ENCODE measurements at places on chromosomes 2 and 18. TPM values are rescaled to one million over a fixed set of nuclear protein-coding genes. Genes with fewer than 3 reads are reported as not detected.

Gene RTP5
- not detected for total RNA-seq

Gene GNAL
- total RNA-seq, result 0.37 TPM

Gene DLX1
- not detected for total RNA-seq

Gene SPATA3
- total RNA-seq, result not detected

Gene SKOR2
- total RNA-seq, result not detected

Gene FBXO36
- 0.83 TPM for total RNA-seq

Gene ERFE
- not detected for total RNA-seq

Gene HOXD9
- not detected for total RNA-seq

Gene MC4R
- not detected for total RNA-seq

Gene DAPL1
- total RNA-seq, result not detected

Gene MOCOS
- 0.30 TPM for total RNA-seq

Gene HOXD13
- total RNA-seq, result not detected

Gene MYCN
- total RNA-seq, result not detected

Gene SP140
- total RNA-seq, result 68.2 TPM

Gene NCK2
- 151 TPM for total RNA-seq

Gene NUP35
- 12.9 TPM for total RNA-seq

Gene ALPI
- not detected for total RNA-seq

Gene DAW1
- total RNA-seq, result not detected

Gene NDC80
- 8.2 TPM for total RNA-seq

Gene SP5
- not detected for total RNA-seq

Gene RBKS
- total RNA-seq, result 8.2 TPM

Gene TSHZ1
- 17.5 TPM for total RNA-seq

Gene PIEZO2
- total RNA-seq, result not detected

Gene SOX11
- total RNA-seq, result not detected

Gene LIMS4
- 0.44 TPM for total RNA-seq

Gene NT5C1B
- not detected for total RNA-seq

Gene ITPRIPL1
- total RNA-seq, result 9.9 TPM

Gene CPO
- total RNA-seq, result not detected

Gene UGT1A5
- total RNA-seq, result not detected

Gene LCT
- 0.07 TPM for total RNA-seq

Gene PLGLB2
- total RNA-seq, result 4.5 TPM

Gene COL4A3
- total RNA-seq, result 0.23 TPM

Gene IL18RAP
- total RNA-seq, result 6.0 TPM

Gene HNMT
- total RNA-seq, result 0.47 TPM

Gene NDUFAF7
- total RNA-seq, result 23.2 TPM

Gene LIMS3
- not detected for total RNA-seq

Gene ZFAND2B
- 65.3 TPM for total RNA-seq

Gene SP140L
- 64.7 TPM for total RNA-seq

Gene EVX2
- not detected for total RNA-seq

Gene CCL20
- 39.7 TPM for total RNA-seq

Data from T-helper 17 cell (primary cell).